ENCODE measurements at places on chromosomes 5 and 9. TPM values are rescaled to one million over a fixed set of nuclear protein-coding genes. Genes with fewer than 3 reads are reported as not detected.

GRCh38 chr9:81782313-81782995 lies 93.1 kb upstream of the TLE1 start:
- no peak for DNase-seq

GRCh38 chr9:28301281-28301680 lies 728.0 kb upstream of the C9orf72 start:
- DNase-seq: peak; percentile 8

DNA sequence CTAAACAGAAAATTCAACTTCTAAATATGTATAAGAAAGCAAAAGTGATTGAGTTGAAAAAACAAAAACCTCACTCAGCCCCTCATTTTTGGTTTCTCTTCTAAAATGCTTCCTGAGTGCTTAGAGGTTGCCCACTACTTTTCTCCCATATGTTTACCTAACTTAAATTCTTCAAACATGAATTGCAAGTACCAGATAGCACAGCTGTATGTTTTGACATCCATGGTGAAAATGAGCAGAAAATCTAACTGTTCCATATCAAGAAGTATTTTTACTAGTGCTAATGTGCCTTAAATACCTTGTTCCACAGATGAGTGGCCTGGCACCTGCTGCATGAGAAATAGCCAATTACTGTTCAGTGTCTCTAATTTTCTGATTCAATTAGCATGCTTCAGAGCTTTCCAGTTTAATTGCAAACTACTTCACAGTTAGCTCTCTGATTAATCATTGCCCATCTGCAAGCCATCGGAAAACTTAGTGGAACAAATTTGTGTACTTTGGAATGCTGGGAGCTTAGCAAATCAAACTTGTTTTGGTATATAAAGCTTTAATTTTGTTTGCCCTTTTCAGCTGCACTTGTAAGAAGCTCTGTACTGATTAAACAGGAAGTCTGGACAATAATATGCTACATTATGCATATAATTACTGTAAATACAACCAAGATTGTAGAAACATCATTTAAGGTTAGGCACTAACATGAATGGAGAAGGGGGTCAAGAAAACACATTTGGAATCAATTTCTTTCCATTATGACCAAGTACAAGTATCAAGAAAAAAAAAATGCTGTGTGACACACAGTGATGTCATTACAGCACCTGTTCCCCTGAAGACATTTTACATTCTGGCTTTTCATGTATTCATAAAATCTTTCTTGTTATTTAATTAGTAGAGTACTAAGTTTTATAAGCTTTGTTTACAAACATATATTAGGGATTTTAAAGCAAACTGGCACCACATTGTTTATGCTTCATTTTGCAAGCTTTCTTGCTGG lies 65.6 kb downstream of the POU5F2 start:
- no peak for DNase-seq

GRCh38 chr5:74328221-74328630 lies 312.3 kb downstream of the ENC1 start:
- DNase-seq: peak; percentile 71

DNA sequence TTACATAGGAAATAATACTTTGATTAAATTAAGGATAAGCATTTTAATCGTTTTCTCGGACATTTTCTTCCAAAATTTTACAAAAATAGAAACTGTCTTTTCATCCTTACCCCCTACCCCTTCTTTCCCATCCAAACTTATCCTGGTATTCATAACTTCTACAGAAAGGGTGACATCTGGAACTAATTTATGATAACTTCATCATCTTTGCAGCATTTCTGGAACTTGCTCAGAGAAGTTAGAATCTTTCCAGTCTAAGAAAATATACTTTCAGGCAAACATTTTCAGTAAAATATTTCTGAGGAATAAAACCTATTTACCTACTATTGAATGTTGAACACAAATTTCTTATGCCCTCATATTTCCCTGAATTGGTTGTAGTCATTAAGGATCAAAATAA lies 309.0 kb downstream of the MAN2A1 start:
- DNase-seq: no peak

GRCh38 chr5:50751064-50751657 lies 84.7 kb downstream of the PARP8 start:
- DNase-seq: peak; percentile 20

GRCh38 chr5:10448754-10449360 lies 7.2 kb downstream of the ROPN1L start:
- no peak for DNase-seq

DNA sequence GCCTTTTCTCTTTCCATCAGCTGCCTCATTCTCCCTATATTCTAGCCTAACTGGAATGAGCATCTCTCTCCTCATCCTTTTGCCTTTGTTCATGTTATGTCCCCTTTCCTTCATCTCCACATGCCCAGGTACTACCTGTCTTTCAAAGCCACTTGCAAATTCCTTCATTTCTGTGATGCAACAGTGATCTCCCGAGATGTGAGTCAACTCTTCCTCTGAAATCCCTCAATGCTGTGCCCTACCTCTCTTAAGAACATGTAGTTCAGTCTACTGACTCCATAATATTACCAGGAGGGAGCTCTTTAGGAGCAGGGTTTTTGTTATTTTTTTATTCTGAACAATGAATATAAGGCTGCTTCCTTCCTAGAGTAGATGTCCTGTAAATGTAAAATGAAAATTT lies 91.6 kb downstream of the ZNF462 start:
- peak; percentile 36 for DNase-seq

DNA sequence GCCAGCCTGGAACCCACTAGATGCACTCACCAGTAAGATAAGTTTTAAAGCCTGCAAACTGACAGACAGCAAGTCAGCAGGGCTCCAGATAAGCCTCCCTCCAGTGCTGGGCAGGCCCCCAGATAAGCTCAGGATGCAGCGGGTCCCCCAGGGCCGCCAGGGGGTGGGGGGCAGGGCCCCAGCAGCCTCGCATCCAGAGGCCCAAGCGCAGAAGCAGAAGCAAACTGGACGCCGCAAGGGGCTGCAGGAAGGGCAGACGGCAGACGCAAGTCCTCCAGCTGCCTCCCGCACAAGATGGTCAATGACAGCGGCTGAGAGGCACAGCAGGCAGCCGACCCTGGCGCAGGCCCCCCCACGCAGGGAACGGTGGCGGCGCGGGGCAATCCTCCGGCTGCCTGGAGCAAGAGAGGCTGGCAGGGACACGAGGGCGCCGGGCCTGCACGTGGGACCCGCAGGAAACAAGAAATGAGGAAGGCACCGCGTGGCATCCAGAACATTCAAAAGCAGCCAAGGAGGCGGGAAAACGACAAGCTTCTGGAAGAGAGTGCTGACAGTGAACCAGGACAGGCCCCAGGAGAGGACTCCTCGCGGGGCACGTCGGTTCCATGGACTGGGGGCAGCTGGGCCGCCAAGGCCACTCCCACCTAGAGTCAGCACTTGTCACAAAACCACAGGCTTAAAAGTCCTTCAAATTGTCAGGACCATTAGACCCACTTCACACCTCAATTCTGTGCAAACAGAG lies 49.8 kb downstream of the ROR2 start:
- no peak for DNase-seq

GRCh38 chr9:136769710-136770191 lies 5.4 kb upstream of the LCN15 start:
- DNase-seq: no peak

GRCh38 chr5:5497152-5497788 lies 74.8 kb downstream of the ICE1 start:
- DNase-seq: peak; percentile 54

DNA sequence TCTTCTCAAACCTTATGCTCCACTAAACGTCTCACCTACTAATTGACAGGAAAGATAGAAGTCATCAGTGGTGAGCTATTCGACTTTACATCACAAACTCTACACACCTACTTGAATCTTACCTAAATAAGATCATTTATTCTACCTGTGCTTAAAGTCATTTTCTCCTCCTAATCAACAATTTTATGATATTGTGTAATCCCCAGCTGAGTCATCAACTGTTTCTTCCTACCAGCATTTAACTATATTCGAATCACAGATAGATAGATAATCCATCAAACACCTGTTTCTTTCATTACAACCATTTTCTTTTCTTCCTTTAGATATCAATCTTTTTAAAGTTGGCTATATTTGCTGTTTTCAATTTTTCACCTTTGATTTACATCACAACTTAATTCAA lies 181.5 kb downstream of the LPAR1 start:
- no peak for DNase-seq

DNA sequence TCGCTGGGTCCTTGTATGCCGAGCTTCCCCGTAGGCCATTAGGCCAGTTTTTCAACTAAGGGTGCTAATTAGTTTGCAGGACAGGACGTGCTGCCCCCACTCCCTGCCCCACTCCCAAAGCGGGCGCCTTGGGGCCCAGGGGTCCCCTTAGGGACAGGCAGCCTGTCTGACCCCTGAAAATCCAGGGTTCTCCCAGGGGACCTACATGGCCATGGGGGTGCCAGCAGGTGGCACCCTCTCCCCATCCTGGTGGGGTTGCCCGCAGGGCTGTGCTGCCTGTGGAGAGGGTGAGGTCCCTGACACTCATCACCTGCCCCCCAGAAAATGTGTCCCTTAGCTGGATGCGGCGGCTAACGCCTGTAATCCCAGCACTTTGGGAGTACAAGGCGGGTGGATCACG lies 8.5 kb upstream of the CCDC187 start:
- peak; percentile 44 for DNase-seq

GRCh38 chr9:18362166-18362565 lies 111.8 kb upstream of the ADAMTSL1 start:
- no peak for DNase-seq

DNA sequence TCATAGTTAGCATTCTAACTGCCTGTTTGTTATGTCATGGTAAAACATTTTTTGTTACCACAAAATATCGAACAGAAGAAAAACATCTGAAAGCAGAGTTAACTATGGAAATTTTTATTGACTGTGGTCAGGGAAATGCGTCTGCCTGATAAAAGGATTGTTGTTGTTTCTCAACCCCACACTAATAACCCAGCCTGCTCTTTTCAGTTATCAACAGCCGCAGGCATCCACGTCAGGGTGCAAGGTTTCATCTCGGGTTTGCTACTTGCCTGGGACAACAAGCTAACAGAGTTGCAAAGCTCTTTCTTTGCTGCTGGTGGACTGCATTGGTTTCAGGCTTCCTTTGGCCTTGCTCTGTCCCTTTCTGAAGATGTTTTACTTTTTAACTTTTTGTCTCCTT lies 969.2 kb downstream of the CDH18 start:
- peak; percentile 59 for DNase-seq

DNA sequence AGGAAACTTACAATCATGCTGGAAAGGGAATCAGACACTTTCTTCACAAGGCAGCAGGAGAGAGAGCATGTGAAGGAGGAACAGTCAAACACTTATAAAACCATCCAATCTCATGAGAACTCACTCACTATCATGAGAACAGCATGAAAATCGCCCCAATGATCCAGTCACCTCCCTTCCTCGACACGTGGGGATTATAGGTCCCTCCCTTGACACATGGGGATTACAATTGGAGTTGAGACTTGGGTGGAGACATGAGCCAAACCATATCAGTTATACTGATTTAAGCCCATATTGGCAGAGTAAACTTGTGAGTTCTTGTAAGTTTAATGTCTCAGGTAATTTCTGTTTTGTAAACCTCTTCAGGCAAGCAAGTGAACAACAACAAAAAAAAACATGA lies 70.8 kb downstream of the ERAP1 start:
- no peak for DNase-seq

DNA sequence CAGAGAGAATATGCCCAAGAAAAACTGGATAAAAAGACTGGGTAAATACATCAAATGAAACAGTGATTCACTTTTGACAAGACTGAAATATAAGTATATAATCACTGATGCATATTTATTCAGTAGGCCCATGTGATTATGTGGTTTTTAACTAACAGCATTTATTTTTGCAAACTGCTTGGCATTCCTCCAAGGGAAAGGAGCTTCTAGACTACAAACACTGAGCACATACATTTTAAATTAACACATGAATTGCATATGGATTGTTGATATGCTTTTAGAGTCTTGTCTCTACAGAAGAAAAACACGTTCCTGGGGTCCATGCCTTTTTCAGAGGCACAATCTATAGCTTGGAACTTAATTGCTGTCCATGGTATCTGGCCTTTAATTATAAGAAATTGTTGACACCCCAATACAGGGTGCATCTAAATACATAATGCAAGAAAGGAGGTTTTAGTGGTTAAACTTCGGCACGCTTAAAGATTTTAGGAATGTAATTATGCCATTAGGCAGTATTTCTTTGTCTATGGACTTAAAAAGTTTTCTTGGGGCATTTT lies 6.9 kb upstream of the MEIKIN start:
- DNase-seq: peak; percentile 7

DNA sequence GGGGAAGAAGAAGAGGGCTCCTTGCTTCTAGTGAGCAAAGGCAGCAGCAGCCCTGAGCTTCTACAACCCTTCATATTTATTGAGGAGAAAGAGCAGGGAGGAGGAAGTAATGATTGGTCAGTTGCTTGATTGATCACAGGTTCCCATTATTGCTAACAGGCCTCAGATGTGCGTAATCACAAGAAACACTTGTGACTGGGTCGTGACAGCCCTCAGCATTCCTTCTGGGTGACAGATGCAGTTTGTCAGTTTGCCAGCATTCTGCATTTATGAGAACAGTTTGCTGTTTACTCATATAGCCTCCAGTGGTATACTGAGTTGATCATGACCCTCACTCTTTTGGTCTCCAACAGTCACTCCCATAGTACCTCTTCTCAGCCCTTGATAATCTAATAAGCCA lies 111.5 kb upstream of the TNC start:
- peak; percentile 75 for DNase-seq

- DNase-seq: peak; percentile 89
These were observed 42.1 kb upstream of the STXBP1 start for GRCh38 chr9:127569886-127570401.

DNA sequence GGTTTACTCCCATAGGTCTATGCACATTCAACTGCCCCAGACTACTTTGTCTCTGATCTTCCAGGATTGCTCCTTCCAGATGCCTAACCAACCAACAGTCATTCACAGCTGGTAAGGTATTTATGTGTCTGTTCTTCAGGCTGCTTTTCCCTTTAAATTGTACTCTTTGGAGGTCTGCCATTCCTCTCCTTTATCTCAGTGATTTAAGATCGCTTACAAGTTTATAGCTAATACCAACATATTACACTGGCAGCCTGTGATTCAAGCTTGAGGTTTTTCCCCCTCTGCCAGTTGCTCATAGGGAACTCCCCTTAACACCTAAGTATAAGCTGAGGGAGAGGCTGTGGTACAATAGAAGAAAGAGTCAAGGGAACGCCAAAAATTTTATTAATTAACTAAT lies 711.7 kb upstream of the EDIL3 start:
- DNase-seq: peak; percentile 20

GRCh38 chr5:114408847-114409246 lies 47.0 kb downstream of the KCNN2 start:
- DNase-seq: no peak

GRCh38 chr5:65760504-65761275 lies 38.7 kb downstream of the NLN start:
- peak; percentile 83 for DNase-seq

DNA sequence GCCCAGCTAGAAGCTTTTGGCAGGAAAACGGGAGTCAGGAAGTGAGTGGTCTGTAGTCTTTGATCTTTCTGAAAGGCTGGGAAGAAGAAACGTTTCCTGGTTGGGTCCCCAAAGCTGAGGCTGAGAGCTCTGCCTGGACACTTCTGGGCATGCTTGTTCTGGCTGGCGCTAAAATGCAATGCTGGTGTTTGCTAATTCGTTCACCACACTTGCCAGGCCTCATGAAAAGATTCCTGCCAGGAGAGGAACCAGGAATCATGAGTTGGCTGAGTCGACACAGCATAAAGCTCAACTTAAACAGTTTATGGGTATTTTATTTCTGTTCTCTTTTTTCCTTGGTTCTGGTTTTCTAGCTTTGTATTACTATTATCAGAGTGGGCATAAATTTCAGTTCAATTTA lies 10.7 kb upstream of the PTGR1 start:
- no peak for DNase-seq

IL13 gene
- not detected for total RNA-seq

LCN12 gene
- total RNA-seq: 1.2 TPM

RASEF gene
- 2.5 TPM for total RNA-seq

BRD3 gene
- 4.6 TPM for total RNA-seq

ARAP3 gene
- 5.5 TPM for total RNA-seq

TLX3 gene
- total RNA-seq: not detected

FOXD1 gene
- 17.4 TPM for total RNA-seq

All from M059J (cell line).